ENCODE measurements at places on chromosomes 3 and 15.

- DNase-seq, result peak; percentile 94
Observed at GRCh38 chr3:43180027-43180426, 74.1 kb upstream of the POMGNT2 start.

GRCh38 chr3:146159037-146159436 lies 1.9 kb downstream of the PLOD2 start:
- DNase-seq, result no peak

- no peak for DNase-seq
Observed at GRCh38 chr15:76987896-76988860, 6.7 kb upstream of the PSTPIP1 start.

DNA sequence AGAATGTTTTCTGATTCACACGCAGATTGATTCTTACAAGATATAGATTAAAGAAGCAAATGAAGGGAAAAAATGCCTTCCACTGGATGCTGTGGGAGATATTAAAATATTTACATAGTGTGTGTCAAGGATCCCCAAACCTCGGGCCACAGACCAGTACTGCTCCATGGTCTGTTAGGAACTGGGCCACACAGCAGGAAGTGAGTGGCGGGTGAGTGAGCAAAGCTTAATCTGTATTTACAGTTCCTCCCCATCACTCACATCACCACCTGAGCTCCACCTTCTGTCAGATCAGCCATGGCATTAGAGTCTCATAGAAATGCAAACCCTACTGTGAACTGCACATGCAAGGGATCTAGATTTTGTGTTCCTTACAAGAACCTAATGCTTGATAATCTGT lies 552.6 kb upstream of the GOLIM4 start:
- no peak for DNase-seq

DNA sequence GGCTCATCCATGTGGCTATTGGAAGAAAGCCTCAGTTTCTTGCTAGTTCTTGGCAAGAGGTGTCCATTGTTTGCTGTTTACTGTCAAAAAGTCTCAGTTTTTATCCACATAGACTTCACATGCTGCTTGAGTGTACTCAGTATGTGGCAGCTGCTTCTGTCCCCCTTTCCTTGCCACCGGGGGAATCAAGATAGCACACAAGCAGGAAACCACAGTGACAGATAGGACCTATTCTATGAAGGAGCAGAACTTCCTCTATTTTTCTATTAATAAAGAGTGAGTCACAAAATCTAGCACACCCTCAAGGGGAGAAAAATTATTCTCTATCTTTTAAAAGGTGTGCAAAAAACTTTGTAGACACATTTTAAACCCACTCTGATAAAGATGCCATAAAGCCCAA lies 121.4 kb upstream of the GMNC start:
- no peak for DNase-seq

DNA sequence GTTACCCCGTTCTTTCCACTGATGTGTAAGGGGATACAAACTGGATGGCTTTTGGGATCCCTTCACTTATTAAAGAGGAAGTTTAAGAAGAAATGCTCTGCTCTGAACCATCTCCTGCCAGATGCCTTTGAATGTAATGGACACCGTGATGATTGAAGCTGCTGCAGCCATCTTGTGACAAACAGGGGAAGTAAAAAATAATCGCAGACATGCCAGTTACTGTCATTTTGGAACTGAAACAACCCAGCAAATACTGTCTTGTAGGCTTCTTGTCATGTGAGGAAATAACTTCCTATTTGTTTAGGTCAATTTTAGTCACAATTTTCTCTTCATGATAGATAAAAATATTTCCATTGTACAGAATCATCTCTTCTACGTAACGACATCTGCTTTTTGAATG lies 224.0 kb downstream of the CHL1 start:
- no peak for DNase-seq

- DNase-seq, result no peak
Observed at GRCh38 chr3:106809041-106809440, 568.2 kb upstream of the CCDC54 start.

DNA sequence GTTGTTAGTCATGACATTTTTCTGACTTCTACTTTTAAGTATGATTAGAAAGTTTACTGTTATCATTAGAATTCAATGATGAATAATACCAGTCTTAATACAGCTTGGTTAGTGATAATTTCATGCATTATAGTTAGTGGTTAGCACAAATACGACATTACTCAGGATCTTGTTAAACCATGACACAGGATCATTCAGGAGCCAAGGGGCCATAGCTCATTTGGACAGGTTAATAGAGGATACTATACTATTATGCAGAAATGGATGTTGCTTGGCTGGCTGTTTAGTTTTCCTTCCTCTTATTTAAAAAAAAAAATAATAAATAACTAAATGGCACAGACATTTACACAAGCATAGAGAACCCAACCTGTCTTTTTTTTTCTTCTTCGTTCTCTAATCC lies 55.5 kb downstream of the NSUN3 start:
- no peak for DNase-seq

- no peak for DNase-seq
Observed at GRCh38 chr3:160779040-160779439, 23.0 kb downstream of the PPM1L start.

- DNase-seq, result no peak
Observed at GRCh38 chr3:39142067-39142466, 11.3 kb downstream of the CSRNP1 start.

- DNase-seq, result no peak
Observed at GRCh38 chr3:46671541-46672348, 21.7 kb downstream of the ALS2CL start.

- peak; percentile 97 for DNase-seq
Observed at GRCh38 chr15:70196372-70197316, 98.9 kb upstream of the TLE3 start.

- DNase-seq, result no peak
Observed at GRCh38 chr15:99963976-99964375, 230.7 kb upstream of the LYSMD4 start.

- peak; percentile 69 for DNase-seq
Observed at GRCh38 chr3:128395500-128396162, 71.1 kb downstream of the DNAJB8 start.

DNA sequence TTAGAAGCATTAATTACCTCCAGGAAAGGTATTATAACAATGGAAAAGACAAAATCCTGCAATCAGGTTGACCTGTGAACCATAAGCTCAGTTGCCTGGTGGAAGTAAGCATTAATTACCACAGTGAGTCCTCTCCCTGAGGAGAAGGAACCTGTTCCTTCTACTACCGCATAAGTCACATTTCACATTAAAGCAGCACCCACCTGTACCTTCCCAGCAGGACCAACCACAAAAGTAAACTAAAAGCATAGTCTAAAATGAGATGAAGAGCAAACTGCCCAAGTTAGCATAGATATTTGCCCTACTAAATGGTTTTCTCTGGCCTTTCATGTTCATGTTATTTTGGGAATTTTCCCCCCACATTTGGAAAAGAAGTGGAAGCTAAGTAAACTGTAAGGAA lies 78.2 kb downstream of the EFL1 start:
- DNase-seq, result no peak

DNA sequence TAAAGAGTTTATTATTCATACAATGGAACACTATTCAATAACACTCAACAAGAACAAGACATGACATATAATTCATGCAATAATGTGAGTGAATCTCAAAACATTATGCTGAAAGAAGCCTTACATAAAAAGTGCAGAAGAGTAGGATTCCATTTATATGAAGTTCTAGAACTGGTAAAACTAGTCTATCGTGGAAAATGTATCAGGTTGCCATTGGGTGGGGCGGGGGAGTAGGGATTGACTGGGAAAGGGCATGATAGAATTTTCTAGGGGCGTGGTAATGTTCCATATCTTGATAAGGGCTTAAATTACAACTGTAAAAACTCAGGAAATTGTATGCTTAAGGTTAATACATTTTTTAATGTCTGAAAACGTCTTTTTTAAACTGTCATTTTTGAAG lies 247.9 kb downstream of the SATB1 start:
- no peak for DNase-seq

GRCh38 chr15:65042776-65043327 lies 2.3 kb upstream of the SLC51B start:
- no peak for DNase-seq

DNA sequence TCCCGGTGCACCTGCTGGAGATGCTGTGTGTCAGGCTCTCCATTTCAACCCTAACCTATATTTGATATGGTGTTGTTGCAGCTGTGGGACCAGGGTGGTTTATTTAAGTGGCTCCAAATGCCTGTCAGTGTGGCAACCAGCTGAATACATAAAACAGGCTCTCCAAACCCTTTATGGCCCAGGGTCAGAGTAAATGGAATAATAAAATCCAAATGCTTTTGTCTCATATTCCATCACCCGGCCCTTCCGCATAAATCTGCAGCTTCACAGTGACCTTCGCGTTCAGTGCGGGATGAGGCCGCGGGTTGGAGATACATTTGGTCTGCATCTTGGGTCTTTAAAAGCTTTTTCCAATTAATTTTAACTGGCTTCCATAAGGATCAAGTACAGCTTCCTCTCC lies 382.1 kb upstream of the NR2F2 start:
- DNase-seq, result no peak

GRCh38 chr15:90683876-90684275 lies 33.3 kb upstream of the BLM start:
- no peak for DNase-seq

GRCh38 chr3:152204218-152204617 lies 64.5 kb upstream of the MBNL1 start:
- DNase-seq, result no peak

DNA sequence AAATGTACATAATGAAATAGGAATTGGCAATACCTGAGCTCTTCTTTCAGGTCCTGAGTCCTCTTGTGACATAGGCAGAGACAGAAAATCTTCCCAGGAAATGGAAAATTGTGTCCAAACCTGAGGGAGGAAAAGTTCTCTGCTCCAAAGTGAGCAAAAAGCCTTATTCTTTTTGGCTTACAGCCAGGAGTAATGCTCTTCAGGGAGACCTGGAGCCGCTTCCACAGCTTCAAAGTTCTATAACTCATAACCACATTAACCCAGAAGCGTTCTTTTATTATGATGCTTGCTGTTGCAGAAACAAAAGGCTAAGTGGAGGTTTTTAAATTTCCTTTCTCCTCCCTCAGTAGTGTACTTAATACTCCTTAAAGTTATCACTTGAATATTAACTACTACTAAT lies 633 bp downstream of the IGSF10 start:
- DNase-seq, result peak; percentile 16

GRCh38 chr3:122560680-122561079 lies 3.4 kb downstream of the PARP9 start:
- DNase-seq, result peak; percentile 79

GRCh38 chr3:107208100-107208499 lies 169.1 kb upstream of the CCDC54 start:
- peak; percentile 99 for DNase-seq

Data from fibroblast of pulmonary artery (primary cell).